Stimulated activated CD4-positive, alpha-beta T cell treated with anti-CD3 and anti-CD28 coated beads, Interleukin-15, amount 100 ng/mL, for 48 hours (primary cell): ENCODE measurements at places on chromosomes 16 and 17.

GRCh38 chr16:8943966-8944759, 19.5 kb downstream of the USP7 start:
- DNase-seq: no peak

GRCh38 chr16:35564148-35564547, 2104.7 kb downstream of the TP53TG3F start:
- DNase-seq: no peak

- DNase-seq: no peak
Measured at GRCh38 chr17:82042649-82043048, 5.2 kb upstream of the DCXR start.

- DNase-seq: no peak
Measured at GRCh38 chr16:47562366-47562765, 101.2 kb downstream of the PHKB start.

DNA sequence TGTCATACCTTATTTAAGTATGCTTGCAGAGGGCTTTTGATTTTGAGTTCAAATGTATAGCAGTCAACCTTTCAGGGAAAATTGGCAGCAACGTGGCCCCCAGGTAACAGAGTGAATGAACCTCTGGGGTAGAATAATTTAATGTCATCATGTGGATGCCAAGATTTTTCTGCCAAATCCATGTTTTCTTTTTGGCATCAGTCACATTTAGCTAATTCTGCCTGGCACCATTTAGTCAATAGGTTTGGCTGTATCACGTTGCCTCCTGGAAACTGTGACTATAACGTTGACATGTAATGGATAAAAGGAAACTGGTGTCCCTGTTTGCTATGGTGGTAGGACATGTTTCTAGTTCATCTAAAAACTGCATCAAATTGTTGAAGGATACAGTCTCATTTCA, 115.5 kb downstream of the HS3ST2 start:
- DNase-seq: no peak
